A673 (cell line): ENCODE measurements at places on chromosomes 6 and 20. TPM values are rescaled to one million over a fixed set of nuclear protein-coding genes. Genes with fewer than 3 reads are reported as not detected.

GRCh38 chr20:48799328-48800105 lies 28.3 kb downstream of the PREX1 start:
- no peak for DNase-seq

DNA sequence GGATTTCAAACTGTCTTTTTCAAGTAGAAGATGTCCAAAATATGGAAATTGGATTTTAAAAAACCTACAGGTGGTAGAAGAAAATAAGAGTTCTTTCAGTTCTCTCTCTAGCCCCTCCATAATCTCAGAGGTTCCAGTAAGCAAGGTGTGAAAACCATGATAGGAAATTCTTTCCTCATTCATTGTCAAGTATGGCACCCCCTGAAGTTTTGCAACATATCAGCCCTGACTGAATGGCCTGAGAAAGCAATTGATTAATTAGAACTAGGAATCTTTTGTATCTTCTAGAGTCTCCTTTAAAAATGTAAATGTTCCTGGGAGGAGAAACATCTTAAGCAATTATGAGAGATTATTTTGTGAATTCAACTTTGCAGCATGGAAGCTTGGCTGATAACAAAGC lies 198.7 kb upstream of the STXBP5 start:
- DNase-seq = no peak

- DNase-seq = no peak
Observed at GRCh38 chr6:125829433-125829832, 38.7 kb downstream of the NCOA7 start.

DNA sequence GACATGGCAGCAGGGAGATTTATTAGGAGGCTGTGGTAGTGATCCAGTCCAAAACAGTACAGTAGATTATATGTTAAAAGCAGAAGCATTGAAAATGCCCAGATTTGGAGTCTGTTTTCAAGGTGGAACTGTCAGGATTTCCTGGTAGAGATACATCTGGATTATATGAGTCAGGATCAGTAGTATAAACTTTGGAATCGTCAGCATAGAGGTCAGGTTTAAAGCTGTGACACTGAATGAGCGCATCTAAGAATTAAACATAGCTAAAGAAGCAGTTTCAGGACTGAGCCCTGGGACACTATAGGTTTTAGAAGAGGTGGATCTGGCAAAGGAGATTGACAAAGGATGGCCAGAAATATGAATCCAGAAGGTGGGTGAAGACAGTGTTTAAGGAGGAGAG lies 60.4 kb downstream of the RNF144B start:
- DNase-seq = no peak

DNA sequence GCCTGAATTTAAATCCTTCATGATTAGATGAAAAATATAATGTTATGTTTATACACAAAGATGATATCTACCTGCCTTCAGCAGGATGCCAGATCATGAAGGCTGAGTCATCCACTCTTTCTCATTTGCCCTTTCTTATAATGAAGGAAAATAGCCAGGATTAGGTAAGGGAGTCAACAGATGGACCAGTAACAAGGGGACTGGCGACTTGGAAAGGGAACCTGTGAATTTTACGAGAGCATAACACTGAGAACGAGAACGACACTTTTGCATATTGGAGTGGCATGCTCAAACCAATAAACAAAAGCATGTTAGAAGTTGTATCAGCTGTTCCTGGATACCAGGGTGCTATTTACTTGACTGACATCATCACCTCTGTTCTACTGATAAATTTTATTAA lies 154.0 kb downstream of the LAMP5 start:
- DNase-seq = no peak

- peak; percentile 76 for DNase-seq
Observed at GRCh38 chr20:51156041-51156982, 133.4 kb upstream of the KCNG1 start.

- DNase-seq = no peak
Observed at GRCh38 chr20:57786304-57786932, 76.6 kb upstream of the PMEPA1 start.

DNA sequence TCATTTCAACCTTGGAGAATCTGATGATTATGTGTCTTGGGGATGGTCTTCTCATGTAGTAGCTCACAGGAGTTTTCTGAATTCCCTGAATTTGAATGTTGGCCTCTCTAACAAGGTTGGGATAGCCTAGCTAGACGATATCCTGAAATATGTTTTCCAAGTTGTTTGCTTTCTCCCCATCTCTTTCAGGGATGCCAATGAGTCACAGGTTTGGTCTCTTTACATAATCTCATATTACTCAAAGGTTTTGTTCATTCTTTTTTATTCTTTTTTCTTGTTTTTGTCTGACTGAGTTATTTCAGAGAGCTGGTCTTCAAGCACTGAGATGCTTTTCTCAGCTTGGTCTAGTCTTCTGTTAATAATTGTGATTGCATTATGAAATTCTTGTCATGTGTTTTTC lies 42.7 kb upstream of the COL9A1 start:
- no peak for DNase-seq

GRCh38 chr6:160523223-160523622 lies 140.9 kb downstream of the LPA start:
- DNase-seq = no peak

GRCh38 chr6:118135371-118135770 lies 228.3 kb downstream of the SLC35F1 start:
- no peak for DNase-seq

GRCh38 chr6:95279616-95280015 lies 297.7 kb upstream of the MANEA start:
- DNase-seq = no peak

DNA sequence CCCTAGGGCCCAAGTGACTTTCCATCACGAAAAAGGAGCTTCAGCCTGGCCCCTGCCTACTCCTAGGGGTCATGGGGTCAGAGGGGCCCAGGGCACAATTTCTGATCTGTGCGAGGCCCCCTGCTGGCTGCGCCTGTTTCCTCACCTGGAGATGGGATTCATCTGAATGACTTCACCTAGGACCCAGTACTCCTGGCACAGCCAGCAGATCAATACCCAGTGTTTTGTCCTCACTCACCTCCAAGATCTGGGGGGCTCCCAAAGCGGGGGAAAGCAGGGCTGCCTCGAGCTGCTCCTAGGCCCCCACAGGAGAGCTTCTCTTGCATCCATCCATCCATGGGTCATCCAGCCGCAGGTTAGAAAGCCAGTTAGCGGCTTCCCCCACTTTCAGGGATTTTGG lies 33.8 kb downstream of the CD40 start:
- DNase-seq = no peak

GRCh38 chr6:150537491-150537890 lies 62.2 kb upstream of the PLEKHG1 start:
- DNase-seq = no peak

DNA sequence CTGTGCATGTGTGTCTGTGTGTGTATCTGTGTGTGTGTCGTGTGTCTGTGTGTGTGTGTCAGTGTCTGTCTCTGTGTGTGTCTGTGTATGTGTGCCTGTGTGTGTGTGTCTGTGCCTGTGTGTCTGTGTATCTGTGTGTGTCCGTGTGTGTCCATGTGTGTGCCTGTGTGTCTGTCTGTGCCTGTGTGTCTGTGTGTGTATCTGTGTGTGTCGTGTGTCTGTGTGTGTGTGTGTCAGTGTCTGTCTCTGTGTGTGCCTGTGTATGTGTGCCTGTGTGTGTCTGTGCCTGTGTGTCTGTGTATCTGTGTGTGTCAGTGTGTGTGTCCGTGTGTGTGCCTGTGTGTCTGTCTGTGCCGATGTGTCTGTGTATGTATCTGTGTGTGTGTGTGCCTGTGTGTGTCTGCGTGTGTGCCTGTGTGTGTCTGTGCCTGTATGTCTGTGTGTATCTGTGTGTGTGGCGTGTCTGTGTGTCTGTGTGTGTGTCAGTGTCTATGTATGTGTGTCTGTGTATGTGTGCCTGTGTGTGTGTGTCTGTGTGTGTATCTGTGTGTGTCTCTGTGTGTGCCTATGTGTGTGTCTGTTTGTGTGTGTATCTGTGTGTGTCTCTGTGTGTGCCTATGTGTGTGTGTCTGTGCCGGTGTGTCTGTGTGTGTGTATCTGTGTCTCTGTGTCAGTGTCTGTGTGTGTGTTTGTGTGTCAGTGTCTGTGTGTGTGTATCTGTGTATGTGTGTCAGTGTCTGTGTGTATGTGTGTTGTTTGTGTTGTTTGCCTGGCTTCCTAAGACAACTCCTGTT lies 11.6 kb downstream of the SNPH start:
- DNase-seq = no peak

DNA sequence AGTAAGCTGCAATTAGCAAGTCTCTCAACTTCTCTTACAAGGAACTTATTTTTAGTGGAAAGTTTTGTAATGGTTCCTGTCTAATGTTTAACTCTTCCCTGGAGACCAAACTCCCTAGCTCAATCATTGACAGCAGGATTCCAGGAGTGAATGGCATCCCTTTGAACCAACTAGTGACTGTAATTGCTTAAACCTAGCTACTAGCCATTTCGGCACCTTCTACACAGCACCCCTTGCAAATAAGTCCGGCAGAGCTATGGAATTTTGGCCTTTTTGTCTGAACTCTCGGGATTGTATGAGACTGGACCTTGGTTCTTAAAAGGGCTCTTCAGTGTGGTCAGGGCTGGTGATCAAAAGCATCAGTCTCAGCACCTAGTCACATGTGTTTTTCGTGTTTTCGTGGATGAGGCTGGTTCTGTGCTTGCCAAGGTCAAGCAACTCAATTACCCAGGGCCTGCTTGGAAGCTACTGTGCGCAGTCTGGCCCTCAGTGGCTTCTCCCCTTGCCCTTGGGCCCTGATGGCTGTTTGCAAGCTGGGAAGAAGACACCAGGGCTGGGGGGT lies 135.3 kb upstream of the NEDD9 start:
- peak; percentile 64 for DNase-seq

DNA sequence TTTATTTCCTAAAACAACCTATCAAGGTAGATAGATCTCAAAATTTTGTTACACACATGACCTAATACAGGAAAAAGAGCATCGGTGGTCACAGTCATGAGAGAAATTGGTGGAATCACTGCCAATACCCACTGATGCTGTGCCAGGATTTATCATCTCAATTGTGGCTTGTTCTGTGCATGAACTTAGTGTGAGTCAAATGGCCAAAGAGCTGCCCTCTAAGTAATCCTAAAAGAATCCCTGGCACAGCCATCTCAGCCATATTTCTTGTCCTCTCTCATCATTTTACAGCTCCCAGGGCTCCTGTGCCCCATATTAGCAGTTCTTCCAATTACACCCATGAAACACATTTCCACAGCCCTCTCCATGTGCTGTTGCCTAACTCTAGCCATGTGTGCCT lies 6.1 kb downstream of the GSTA5 start:
- no peak for DNase-seq

- DNase-seq = no peak
Observed at GRCh38 chr6:148693882-148694484, 52.8 kb upstream of the UST start.

DNA sequence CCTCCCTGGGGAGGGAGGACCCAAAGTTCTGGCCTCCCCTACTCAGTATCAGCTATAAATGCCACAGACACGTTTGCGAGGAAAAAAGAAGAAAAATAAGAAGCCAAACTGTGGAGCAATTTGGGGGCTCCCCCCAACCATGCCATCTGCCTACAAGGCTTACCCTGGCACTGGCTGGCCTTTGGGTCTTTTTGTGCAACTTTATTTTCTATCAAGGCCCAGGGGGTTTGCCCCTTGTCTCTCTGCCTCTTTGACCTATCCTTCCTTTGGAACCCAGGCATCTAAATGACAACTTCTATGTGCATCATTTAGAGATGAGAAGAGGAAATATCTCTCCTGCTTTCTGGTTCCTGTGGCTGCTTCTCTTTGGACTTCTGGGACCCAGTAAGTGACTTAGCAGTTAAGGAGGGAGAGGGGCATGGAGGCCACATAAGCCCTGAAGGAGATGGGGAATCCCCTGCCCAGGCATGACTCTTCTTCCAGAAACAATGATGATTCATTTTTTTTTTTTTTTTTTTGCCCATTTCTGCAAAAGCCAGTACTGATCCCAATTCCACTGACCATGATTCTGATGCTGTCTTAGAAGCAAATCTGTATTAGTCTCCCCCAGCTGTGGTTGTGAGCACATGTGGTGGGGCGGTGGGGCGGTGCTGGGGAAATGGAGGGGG lies at the start of gene MUC22:
MUC22 (plus strand) TSS at position 82 of the 668 bp plus-strand sequence; CDS start at position 315, 233 bp downstream.
- DNase-seq = no peak

GRCh38 chr6:52102405-52102804 lies 15.0 kb upstream of the PKHD1 start:
- peak; percentile 23 for DNase-seq

GRCh38 chr6:139627091-139627490 lies 252.6 kb upstream of the CITED2 start:
- DNase-seq = no peak

DNA sequence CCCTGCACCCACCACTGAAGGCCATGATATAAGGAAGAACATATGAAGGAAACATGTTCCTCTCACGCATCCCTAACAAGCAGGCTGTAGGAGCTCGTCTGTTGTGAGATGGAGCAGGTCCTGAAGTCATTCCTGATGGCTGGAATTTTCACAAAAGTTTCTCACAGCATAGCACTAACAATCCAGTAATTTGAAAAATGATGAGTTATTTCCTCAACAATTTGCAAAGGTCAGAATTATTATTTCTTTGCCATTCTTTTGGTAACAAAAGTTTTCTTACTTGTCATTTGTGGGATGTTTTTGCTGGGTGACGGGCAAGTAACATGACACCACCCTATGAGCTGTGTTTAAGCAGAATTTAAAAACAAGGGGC lies 27.6 kb upstream of the FRMD1 start:
- no peak for DNase-seq

GRCh38 chr6:45586216-45587171 lies 208.8 kb upstream of the SUPT3H start:
- peak; percentile 18 for DNase-seq

GRCh38 chr20:5349448-5349847 lies 32.7 kb upstream of the PROKR2 start:
- DNase-seq = peak; percentile 10

GRCh38 chr6:134278000-134278399 lies 39.9 kb downstream of the SGK1 start:
- DNase-seq = no peak

The HAO1 gene
- not detected in 2 replicates for total RNA-seq

The ENTPD6 gene
- total RNA-seq = 50.2 and 53.2 TPM in 2 replicates

The JPH2 gene
- 1.0 and 1.1 TPM in 2 replicates for total RNA-seq

The FAM83B gene
- 0.31 and 0.41 TPM in 2 replicates for total RNA-seq

The BPIFB1 gene
- total RNA-seq = not detected in 2 replicates

The FAM209A gene
- total RNA-seq = 0.32 and 0.46 TPM in 2 replicates

The TDRD6 gene
- not detected in 2 replicates for total RNA-seq

The PCSK2 gene
- 238 and 245 TPM in 2 replicates for total RNA-seq

The CFB gene
- 0.32 TPM in 1 of 2 replicates, not detected in the other for total RNA-seq

The ORC3 gene
- total RNA-seq = 46.5 and 48.8 TPM in 2 replicates

The SLC18B1 gene
- total RNA-seq = 24.4 and 25.2 TPM in 2 replicates

The LCA5 gene
- 3.5 and 4.0 TPM in 2 replicates for total RNA-seq

The MAPK13 gene
- total RNA-seq = 2.6 and 2.7 TPM in 2 replicates

The SSR1 gene
- 152 and 161 TPM in 2 replicates for total RNA-seq
